BJ (cell line): ENCODE measurements at places on chromosomes 7 and 10.

DNA sequence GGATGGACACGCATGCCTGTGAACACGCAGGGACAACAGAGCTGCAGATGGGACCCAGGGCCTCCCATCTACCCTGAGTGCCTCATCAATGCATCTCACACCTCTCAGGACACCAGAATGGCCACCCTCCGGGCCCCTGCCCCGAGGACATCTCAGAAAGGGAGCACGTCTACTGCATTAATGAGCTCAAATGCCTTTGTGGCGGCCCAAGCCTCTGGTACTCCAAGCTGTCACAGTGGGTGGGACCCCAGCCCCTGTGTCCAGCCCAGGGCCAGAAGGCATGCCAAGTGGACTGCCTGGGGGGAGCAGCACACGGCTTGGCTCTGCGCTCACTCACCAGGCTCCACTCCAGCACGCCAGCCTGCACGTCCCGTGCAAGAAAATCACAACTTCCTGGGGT lies 52.0 kb downstream of the TCERG1L start:
- no peak for DNase-seq

DNA sequence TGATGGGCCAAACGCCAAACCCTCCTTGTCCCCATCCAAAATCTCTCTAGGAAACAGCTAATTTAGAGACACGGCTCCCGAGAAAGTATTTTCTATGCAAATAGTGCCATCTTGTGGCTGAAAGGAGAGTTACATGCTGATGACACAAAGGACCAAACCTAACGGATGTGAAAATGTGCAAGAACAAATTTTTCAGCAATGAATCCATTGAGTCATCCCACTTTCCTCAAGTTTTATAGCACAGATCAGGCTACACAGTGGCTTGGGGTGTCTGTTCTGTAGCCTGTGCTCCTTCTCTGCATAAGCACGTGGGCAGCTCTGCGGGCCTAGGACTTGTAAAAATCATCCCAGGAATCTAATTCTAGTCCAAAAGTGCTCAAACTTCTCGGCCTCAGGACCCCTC lies 154.8 kb upstream of the PRR15 start:
- DNase-seq, result peak; percentile 70

GRCh38 chr10:6407034-6407721 lies 172.9 kb downstream of the PRKCQ start:
- DNase-seq, result no peak

- DNase-seq, result peak; percentile 26
Measured at GRCh38 chr7:138864667-138865066, 66.7 kb upstream of the ATP6V0A4 start.

DNA sequence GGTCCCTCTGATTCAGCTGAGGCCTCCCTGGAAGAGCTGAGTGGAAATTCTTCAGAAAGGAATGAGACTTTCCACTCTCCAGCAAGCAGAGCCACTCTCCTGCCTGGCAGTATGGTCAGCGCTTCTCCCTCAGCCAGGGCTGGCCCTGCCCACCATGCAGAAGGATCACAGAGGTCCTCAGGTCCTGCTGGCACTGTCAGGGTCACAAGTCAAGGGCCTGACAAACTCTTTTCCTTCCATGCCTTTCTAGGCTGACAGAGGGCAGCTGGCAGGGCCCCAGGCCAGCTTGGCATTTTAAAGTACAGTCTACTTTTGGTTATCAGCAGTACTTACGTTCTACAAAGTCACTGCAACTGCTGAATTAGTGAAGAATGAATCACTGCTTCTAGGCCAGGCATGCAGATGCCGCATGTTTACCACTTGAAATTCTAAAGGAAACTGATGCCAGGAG lies 119.3 kb upstream of the FRMD4A start:
- no peak for DNase-seq

DNA sequence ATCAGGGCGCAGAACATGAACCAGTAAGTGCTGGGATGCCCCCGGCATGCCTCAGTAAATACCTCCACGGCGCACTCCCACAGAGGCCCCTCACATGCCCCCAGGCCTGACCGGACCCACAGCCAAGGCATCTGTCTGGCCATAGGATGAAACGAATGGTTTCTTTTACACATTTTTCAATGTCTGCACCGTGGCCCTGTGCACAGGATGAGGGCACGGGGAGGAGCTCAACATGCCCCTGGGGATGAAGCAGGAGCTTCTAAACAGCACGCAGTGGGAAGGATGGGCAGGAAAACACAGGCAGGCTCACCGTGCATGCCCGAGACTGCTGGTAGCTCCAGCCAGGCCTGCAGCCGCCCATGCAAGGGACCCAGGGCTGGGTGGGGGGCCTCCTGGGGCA lies 283.3 kb downstream of the TNS3 start:
- no peak for DNase-seq

DNA sequence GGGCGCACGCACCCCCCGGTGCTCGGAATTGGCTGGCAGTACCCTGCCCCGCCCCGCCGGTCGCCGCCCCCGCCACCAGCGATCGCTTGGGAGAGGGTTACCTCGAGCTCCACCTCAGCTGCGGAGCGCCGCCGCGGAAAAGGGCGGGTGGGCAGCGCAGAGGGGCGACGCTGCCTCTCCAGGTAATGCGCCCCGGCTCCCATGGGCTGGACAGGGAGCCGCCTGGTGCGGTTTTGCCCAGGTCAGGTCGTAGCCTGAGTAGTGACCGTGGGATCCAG lies 1.3 kb downstream of the PFKFB3 start:
- no peak for DNase-seq

DNA sequence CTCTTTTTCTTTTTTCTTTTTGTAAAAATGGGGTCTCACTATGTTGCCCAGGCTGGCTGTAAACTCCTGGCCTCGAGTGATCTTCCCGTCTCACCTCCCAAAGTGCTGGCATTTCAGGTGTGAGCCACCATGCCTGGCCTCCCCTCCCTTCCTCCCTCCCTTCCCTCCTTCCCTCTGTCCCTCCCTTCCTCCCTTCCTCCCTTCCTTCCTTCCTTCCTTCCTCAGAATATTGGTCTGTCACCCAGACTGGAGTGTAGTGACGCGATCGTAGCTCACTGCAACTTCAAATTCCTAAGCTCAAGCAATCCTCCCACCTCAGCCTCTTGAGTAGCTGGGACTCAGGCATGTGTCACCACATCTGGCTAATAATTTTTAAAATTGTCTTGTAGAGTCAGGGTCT lies 8.4 kb downstream of the AGAP3 start:
- DNase-seq, result no peak

DNA sequence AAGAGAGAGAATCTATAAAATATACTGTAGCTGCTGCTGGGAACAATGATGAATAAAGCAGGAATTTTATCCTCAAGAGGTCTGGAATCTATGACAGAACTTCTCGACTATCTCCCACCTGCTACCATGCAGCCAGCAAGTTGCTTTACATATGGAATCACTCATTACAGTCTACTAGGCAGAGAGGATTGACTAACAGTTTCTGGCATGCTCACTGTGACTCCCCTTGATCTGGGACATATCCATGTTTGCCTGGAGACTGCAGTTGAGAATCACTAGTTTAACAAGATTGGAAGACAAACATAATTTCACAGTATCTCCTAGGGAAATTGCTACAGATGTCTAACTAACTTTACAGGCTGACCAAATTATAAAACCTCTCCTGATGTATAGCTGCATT lies 13.3 kb downstream of the GPR37 start:
- no peak for DNase-seq

DNA sequence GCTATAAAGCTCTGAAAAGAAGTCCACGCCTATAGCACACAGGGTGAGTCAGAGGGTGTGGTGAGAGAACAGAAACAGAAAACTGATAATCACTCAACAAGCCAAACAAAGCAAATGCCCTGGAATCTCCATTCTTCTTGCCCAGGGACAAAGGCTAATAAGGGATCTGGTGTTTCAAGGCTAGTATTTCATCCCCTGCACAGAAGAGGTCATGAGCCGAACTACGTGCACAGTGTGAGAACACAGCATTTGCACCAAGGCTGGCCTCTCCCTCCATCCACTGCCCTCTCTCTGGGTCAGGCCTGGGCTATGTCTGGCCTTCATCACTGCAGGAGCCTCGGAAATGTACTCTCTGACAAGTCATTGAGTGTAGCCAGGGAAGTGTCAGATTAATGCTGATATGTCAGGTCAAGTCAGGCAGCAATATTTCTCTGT lies 42.7 kb downstream of the PRR15 start:
- DNase-seq, result peak; percentile 20

DNA sequence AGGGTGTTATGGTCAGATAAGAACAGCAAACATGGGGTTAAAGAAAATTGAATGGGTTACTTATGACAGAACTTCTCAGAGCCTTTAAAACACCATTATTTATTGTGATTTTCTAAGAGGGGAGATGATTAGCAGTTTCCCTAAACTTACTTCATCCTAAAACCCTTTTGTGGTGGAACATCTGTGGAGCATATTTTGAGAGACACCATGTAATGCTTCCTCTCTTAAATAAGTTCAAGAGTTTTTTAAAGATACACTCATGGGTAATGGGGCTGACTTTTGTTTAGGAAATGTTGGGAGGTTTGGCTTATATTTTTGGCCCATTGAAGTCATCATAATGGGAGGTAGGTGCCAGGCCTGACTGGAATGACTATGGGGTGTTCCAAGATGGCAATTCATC lies 8.4 kb upstream of the PDCD4 start:
- peak; percentile 52 for DNase-seq

DNA sequence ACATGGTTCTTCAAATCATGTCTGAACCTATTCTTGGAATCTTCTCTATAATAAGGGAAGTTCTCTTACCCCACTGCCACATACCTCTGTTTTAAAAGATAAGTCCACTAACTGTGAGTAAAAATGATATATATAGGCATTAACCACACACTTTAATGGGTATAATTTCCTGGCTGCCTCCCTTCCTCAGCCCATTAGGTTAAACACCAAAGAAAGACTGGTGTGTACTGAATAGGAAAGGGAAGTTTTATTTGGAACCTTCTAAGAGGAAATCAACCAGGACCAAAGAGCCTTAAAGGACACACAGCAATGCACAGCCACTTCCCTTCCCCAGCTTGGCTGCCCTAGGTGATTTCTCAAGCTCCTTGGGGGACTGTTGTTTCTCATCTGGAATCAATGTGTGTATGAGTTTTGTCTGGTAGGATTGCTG lies 5.0 kb upstream of the WBP1L start:
- no peak for DNase-seq

DNA sequence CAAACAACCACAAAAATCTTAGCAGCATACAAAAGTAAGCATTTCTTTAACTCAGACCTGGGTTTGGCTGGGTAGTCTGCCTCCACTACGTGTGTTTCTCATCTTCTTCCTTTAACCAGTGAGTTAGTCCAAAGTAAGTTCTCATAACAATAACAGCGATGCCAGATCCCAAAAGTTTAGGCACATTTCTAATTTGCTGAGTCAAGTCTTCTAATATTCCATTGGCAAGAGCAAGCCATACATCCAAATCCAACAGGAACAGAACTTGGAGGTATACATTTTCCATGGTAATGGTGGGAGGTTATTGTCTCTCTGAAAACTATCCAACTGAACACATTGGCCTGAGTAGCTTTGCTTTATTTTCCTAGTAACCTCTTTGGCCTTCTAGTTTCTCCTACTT lies 115.7 kb upstream of the CNTNAP2 start:
- no peak for DNase-seq

DNA sequence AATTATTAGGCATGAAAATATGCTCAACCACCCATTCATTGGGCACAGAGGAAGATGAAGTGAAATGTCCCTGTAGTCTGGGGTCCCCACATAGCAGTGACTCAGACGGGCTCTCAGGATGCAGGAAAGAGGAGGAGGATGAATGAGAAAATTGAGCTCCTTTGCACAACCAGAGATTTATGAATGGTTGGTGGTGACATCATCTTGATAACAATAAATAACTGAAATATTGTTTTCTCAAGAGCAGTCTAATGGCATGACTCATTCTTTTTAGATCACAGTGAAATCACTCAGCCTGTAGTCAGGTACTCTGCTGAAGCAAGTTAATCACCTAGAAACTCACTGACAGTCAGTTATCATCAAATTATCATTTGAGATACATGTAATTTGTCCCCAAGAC lies 254.1 kb downstream of the RELN start:
- DNase-seq, result no peak

- no peak for DNase-seq
Measured at GRCh38 chr7:39659356-39660013, 36.1 kb downstream of the RALA start.

- no peak for DNase-seq
Measured at GRCh38 chr7:47441796-47442604, 139.9 kb downstream of the TNS3 start.

- DNase-seq, result peak; percentile 98
Measured at GRCh38 chr7:155205368-155206317, 92.0 kb upstream of the INSIG1 start.

DNA sequence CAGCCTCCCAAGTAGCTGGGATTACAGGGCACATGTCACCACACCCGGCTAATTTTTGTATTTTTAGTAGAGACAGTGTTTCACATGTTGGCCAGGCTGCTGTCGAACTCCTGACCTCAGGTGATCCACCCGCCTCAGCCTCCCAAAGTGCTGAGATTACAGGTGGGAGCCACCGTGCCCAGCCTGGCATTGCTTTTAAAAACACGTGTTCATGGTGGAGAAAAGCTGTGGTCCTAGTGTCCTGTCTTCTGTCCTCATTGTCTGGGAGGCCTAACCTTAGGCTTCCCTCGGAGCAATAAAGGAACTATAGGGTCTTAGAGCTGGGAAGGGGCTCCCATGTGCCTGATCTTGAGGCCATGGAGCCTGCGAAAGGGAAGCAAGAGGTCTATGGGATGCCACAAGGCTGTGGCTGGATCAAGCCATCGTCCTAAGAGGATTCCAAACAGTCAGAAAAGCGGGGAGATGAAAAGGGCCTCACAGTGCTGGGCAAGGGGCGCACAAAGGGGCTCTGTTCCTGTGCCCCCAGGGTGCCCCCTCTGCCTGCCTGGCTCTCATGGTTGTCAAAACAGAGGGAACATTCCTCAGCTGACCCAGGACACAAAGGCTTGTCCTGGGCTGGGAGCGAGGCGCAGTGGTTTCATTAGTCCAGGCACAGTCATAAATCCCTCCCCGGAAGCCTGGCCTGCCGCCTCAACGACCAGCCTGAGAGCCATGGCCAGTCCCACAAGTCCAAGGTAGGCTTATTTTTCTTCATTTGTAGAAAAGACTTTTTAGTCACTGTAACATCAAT lies 106.6 kb upstream of the TNS3 start:
- no peak for DNase-seq

GRCh38 chr7:35261476-35262285 lies 7.8 kb upstream of the TBX20 start:
- no peak for DNase-seq

DNA sequence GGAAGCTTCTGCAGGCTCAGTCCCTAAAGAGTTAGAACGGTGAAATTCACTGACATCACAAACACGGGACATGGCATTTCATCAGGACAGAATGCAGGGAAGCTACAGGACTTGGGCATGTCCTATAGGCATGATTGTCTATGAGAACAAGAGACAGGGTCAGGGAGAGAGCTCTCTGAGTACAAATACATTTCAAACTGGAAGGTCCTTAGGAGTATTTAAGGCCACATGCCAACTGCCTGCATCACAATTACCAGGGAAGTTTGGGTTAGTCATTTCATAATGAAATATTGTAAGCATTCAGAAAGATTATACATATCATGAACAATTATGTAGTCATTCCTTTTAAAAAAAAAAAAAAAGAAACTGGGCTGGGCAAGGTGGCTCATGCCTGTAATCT lies 71.3 kb downstream of the CREB3L2 start:
- DNase-seq, result no peak

GRCh38 chr10:79404231-79404609 lies 41.2 kb downstream of the ZCCHC24 start:
- DNase-seq, result peak; percentile 66
